Omental fat pad (tissue), 4 donors: ENCODE measurements at places on chromosomes 7 and 10.

DNA sequence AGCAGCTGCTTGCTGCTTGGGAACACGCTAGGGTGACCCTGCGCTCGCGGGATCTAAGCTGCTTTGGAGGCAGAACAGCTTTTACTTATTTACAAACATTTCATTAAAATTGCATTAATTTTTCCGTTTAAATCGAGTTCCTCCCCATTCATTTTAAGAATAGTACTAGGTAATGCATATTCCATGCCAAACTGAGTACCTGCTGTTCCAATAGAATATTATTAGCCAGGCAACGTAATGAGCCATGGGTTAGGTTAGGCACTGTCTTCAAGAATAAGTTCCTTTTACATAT, 860 bp downstream of the EXOC6 start:
- no peak for DNase-seq

GRCh38 chr7:119733127-119733879, 539.7 kb upstream of the KCND2 start:
- no peak for DNase-seq

DNA sequence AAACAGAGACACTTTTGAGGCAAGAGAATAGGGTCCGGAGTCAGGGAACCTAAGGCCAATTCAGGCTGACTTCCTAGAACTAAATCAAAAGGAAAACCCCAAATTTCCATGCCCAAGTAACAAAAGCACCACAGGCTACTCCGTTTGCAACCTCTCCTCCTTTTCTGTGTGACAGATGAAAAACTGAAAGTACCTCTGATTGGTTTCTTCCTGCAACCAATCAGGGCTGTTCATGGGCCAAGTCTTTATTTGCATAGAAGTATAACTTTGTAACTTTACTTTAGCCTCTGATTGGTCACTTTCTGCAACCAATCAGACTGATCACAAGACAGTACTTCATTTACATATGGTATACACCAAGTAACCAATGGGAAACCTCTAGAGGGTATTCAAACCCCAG, 239.9 kb upstream of the KCND2 start:
- DNase-seq = no peak

DNA sequence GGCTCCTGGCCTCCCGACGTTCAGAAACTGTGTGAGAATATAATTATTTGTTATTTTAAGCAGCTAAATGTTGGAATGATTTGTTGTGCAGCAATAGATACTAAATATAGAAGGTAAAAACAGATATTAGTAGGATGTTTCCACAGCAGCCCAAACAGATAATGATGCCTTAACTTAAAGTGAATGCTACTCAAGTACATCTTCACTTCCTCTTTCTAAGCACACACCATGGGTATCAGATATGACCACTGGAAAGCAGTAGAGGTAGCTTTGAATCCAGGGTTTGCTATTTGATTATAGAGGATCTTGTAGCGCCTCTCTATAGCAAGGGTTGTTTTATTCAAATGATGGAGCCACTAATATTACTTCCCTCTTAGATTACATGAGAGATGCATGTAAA, 38.2 kb upstream of the BET1 start:
- no peak for DNase-seq

GRCh38 chr7:147539685-147540084, 1050.9 kb upstream of the C7orf33 start:
- no peak for DNase-seq

DNA sequence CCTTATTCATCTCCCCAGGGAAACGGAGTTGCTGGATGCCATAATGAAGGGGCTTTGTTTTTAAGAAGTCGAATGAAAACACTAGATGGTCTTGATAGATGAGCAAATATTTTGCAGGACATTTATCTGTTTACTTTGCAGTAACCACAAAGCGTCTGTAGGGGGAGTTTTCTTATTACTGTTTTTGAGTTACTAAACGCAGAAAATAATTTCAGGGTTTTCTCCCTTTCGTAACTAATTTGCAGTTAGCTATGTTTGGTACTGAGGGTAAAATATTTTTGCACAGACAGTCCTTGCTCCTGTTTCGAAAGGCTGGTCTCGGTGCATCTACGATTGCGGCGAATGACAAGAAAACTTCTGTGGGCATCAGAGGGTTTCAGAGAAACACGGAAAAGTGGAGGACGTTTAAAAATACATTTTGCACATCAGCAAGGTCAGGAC, 505.6 kb upstream of the MKI67 start:
- DNase-seq = no peak

DNA sequence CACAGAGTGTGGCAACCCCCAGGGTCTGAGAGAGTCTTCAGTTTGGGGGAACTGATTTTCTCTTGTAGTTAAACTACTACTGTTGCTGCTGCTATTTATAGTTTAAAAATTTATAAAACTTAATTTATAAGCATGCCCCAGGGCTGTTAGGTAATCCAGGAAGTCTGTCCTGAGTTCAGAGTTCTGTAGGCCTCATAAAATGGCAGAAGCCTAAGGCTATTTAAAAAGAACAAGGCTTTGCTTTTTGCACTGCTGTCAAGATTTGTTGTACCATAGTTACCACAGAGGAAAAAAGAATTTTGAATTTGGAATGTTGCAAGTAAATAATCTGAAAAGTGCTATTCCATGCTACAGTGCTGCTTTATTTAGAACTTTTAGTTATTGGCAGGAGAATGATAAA, 66.1 kb downstream of the AGK start:
- DNase-seq = no peak

DNA sequence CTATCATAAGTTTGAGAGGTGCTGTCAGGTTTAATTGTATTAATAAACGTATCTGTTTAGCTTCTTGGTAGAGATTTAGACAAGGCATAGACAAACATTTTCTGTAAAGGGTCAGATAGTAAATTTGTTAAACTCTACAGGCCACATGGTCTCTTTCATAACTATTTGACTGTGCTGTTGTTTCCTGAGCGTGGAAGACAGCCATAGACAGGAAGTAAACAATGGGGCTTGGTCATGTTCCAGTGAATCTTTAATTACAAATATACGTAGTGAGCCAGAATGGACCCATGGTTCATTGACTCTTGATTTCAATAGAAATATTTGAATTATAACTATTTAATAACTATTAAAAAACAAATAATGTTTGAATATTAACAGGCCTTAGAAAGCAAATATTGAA, 451.1 kb downstream of the SH2D4B start:
- no peak for DNase-seq

DNA sequence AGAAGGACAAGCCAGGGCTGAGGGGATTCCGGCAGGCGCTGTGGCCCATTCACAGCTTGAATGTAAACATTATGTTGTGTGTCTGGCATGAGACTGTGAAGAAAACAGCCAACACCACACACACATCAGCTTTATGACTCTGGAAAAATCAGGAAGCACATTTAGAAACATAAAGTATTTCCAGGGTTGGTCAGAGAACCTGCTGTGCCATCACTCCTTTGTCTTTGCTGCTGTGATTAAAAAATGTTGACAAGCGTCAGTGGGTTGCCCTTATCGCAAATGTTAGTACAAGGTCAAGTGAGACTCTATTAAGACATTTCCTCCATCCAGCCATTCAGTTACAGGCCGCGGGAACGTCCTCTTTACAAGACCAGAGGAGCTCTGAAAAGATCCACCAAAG, 95.4 kb downstream of the TAX1BP1 start:
- no peak for DNase-seq

DNA sequence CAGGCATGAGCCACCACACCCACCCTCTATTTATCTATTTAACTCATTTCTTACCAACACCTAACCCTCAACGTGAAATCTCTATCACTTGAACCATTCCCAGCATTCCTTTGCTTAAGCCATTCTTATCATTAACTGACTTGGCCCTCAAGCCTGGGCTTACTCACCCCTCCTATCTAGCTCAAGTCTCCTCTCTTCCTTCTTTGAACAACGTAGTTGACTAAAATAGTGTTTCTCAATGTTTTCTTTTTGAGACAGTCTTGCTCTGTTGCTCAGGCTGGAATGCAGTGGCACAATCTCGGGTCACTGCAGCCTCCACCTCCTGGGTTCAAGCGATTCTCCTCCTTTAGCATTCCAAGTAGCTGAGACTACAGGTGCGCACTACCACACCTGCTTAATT, 7.0 kb downstream of the ANXA7 start:
- DNase-seq = no peak

DNA sequence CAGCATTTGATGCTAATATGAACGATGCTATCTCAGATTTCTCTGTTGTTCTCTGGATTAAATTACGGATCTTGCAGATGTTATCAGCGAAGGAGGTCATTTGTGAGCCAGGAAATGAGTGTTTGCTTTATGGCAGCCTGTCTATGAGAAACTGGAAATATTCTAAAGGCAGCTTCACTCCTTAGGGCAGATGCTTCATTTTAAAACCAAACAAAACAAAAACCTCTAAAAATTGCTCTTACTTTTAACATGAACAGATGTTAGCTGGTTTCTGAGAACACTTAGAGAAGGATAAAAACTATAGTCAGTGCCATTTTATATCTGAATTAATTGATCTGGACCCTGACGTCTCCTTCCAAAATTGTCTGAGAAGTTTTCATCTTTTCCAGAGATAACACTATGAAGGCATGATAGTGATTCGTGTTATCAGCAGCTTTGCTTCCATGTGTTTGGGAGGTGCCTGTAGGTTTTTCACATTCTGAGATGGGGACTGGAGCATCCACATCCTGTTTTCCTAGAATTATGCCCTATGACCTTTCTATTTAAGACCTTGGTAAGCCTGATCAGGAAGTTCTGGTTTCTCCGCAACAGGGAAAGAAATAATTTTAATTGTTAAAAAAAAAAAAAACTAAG, 53.1 kb downstream of the CPED1 start:
- DNase-seq = no peak

DNA sequence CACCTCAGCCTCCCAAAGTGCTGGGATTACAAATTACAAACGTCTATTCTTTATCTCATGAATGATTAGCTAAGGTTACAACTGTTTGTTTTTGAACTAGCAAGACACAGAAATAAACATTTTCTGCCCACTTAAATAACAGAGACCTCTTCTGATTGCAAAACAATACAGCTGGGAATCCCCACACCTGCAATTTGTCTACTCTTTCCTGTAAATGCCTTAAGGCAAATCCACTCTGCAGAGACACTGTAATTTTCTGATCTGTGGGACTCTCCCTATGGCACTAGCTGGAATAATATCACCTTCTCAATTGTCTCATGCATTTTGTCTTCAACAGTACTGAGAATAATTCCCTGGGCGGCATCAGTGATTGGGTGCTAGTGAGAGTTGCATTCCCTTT, 149.3 kb upstream of the FAM3C start:
- no peak for DNase-seq
